ENCODE measurements at places on chromosomes 12 and 14.

DNA sequence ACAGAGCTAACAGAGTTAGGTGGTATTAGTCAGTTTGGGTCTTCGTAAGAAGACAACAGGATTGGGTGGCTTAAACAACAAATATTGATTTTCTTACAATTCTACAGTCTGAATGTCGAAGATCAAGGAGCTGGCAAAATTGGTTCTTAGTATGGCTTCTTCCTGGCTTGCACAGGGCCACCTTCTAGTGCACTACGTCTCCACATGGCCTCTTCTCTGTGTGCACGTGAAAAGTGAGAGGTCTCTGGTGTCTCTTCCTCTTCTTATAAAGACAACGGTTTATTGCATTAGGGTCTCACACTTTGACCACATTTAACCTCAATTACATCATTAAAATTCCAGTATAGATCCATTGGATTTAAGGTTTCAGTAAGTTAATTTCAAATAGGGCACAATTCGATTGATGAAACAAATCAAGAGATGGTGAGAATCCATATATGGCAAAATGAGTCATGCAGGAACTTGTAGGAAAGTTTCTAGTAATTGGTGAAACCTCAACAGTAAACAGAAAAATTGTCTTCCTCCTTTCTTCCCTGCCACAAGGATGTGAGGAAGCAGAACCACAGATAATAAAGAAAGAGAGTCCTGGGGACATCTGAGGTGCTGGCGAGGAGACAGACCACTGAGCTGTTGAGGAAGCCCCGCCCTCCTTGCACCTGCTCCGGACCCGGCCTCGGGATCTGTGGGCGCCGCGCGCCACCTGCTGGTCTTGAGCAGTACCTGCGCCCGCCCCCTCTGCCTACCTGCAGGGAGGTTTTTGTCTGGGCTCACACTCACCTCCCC lies 846.7 kb downstream of the TMEM121 start:
- DNase-seq = no peak

DNA sequence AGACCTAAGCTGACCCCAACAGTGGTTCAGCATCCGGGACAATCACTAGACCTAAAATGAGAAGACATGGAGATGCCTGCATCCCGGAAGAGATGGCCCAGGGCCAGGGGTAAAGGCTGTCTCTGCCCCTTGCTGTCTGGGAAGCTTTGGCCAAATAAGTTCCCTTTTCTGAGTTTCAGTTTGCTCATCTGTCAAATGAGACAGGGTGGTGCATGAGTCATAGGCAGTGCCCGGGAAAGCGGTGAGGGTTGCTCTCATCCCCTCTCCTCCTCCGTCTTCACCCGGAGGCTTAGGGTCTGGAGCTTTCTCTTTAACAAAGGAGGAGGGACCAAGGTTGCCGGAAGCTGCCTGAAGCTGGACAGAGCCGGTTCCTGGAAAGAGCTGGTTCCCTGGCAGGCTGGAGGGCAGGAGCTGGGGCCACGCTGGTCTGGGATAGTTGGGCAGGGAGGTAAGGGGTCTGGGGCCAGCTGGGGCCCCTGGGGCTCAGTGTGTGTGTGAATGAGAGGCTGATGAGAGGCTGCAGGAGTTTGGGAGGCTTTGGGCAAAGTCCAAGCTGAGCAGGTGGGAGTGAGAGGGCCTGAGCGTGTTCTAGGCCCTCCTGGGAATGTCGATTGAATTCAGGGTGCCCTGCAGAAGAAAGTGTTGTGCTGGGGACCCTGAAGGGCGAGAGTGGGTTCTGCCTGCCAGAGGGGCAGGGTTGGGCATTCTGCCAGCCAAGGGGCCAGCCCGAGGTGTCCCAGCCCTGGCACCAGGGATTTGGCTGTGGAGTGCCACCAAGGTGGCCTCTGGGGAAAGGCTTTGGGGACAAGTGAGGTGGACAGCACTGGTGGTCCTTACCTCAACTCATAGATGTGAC lies at the start of gene SDSL:
TSS of gene SDSL (plus strand) at position 351 of the 856 bp plus-strand sequence. CDS start 5,603 bp downstream, outside the sequence.
- peak; percentile 26 for DNase-seq

DNA sequence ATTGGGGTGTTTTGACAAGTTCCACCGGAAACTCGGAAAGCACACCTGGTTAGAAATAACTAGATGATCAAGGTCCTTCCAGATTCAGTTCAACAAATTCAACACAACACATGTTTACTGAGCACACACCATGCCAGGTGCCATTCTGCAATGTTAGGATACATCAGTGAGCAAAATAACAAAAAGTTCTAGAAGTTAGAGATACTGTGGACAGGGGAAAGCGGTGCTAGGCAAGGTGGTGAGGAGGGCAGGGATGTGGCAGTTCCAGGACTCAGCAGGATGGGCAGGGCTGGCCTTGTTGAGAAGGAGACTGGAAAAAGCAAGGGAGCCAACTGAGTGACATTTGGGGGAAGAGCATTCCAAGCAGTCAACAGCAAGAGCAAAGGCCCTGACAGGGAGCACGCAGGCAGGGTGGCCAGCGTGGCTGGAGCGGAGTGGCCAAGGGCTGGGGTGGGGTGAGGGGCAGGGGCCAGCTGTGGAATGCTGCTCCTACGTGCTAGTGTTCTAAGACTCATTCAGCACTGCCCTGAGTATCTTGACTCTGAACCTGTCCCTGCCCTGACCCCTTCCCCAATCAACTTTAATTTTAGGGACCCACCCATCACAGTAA lies 19.4 kb upstream of the FAIM2 start:
- no peak for DNase-seq

- no peak for DNase-seq
Measured at GRCh38 chr12:131774576-131775391, 53.4 kb upstream of the MMP17 start.

DNA sequence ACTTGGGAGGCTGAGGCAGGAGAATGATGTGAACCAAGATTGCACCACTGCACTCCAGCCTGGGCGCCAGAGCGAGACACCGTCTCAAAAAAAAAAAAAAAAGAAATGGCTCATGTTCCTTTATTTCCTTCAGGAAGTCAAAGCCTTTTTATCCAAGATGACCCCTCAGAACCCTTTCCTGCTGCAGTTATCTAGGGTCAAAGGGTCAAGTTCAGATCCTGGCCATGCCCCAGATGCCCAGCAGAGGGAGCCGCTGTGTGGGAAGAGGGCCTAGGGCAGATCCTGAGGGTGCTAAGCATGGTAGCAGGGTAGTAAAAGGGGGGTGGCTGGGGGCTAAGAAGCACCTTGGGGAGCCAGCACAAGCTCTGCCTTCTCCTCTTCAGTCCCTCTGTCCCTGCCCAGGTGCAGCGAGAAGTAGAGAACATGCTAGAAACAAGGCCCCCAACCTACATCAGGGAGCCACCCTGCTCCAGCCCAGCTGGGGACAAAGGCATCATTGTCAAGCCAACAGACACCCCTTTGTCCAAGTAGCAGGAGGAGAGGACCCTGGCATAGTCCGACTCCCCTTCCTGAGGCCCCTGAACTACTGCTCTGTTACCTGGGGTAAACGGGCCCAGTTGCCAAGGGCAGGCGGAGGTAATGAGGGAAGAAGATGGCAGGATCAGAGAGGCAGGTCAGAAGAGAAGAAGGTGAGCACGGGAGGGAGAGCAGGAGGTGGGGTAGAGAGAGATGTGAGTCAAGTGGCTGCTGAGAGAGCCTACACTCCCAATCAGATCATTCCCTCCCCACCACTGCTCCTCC lies 6.5 kb downstream of the NFE2 start:
- peak; percentile 39 for DNase-seq

- no peak for DNase-seq
Measured at GRCh38 chr12:5222011-5222461, 178.4 kb downstream of the KCNA5 start.

GRCh38 chr12:101050631-101051030 lies 159.4 kb downstream of the SLC5A8 start:
- no peak for DNase-seq

DNA sequence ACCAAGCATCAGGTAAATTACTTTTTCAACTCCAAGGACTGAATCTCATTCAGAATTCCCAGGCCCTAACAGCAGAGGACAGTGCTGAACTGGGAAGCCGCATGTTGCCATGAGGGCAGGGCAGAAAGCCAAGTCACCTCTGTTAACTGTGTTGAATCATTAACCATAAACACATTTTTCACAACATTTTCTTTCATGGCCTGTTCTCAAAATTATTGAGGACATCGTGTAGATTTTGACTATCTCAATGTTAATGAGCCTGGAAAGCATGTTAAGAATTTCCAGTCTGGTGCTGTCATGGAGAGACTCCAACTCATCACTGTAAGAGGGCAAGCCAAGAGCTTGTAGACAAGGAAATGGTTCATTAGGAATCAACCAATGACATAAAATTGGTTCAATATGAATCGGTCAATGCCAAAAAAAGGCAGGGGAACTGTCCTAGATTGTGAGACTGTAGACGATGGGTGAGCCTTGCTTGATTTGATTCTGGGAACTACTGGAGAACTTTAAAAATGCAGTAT lies 33.7 kb downstream of the CPM start:
- no peak for DNase-seq

DNA sequence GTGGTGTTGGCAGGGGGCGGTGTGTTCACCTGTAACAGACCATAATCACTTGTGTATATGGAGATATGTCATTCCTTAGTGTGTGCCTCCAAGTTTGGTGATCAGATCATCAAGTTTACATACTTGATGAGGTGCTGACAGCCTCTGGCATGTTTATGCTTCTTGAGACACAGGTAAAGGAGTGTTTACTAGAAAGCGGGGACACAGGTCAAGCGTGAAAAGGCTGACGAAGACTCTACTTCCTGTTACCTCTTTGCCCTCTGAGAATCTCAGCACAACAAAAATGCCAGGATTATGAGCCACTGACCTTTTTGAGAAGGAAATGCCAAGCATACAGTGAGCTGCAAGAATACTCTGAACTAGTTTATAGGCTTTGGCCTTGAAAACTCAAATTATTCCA lies 29.6 kb downstream of the PRDM4 start:
- DNase-seq = no peak

GRCh38 chr12:65570451-65571130 lies 253.7 kb upstream of the HMGA2 start:
- DNase-seq = no peak

GRCh38 chr14:72904840-72905561 lies 11.1 kb upstream of the DPF3 start:
- DNase-seq = peak; percentile 77

DNA sequence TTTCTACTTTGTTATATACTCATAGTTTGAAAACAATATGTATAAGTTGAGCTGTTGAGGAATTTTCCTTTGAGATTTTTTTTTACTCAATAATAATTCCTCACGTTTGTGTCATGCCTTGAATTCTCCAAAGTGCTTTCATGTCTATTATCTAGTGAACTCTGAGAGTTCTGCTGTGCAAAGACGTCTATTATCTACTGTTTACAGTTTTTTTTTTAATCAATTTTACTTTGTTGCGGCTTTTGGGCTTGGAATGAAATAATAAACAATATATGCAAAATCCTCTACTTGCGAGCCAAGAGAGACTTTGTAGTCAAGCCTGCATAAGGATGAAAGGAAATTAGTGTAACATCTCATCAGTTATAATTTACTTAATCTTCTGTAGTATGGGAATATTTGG lies 107.2 kb upstream of the FRMD6 start:
- no peak for DNase-seq

- DNase-seq = no peak
Measured at GRCh38 chr12:93772003-93772700, 95.0 kb downstream of the CRADD start.

- peak; percentile 14 for DNase-seq
Measured at GRCh38 chr12:180445-180844, 33.5 kb downstream of the SLC6A12 start.

- DNase-seq = no peak
Measured at GRCh38 chr14:99570544-99571302, 33.3 kb downstream of the CCDC85C start.

DNA sequence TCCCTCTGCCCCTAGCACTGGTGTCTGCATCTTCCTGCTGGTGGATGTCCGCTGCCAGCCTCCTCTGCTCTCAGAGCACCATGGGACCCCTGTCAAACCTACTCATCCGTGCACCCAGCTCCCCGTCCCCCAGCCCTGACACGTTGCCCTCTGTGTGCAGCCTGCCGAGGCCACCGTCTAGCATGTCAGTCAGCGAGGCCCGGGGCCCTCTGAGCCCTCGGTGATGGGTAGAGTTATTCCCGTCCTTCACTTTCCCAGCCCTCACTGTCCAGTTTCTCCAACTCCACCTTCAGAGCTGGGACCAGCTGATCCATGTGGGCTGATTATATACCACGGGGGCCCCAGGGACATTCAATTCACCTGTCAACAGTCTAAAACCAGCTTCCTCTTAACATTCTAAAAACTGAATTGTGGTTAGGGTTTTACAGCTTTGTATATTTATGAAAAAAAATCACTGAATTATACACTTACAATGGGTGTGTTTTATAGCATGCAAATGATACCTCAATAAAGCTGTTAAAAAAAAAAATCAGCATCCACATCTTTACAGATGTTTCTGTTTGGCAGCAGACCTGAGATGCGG lies 61.3 kb downstream of the CCDC88C start:
- no peak for DNase-seq

DNA sequence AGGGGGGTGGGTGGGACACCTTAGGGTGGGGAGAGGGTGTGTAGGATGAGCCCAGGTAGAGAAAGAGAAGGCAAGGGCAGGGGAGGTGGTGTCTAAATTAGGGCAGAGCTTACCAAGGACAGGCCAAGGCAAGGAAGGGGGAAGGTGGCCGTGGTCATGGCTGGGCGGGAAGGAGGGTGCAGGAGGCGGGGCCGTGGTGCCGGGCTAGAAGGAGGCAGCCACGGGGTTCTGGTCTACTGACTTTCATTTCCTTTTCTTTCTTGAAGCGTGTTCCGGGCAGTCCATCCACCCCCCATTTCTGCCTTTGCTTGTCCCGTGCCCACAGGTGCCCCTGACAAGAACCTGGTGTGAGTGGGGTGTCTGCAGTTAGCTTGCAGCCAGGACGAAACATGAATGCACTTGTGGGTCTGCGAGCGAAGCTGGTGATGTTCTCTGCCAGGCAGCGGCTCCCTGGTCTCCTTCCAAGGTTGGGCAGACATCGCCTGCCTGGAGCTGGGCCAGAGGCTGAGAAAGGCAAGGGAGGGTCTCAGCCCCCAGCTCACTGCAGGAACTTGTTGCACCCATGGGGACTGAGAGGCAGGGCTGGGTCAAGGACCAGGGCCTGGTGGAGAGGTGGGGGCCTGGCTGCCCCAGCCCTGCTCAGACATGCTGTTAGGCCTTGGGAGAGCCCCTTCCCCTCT lies 58.2 kb downstream of the KIF26A start:
- DNase-seq = no peak

DNA sequence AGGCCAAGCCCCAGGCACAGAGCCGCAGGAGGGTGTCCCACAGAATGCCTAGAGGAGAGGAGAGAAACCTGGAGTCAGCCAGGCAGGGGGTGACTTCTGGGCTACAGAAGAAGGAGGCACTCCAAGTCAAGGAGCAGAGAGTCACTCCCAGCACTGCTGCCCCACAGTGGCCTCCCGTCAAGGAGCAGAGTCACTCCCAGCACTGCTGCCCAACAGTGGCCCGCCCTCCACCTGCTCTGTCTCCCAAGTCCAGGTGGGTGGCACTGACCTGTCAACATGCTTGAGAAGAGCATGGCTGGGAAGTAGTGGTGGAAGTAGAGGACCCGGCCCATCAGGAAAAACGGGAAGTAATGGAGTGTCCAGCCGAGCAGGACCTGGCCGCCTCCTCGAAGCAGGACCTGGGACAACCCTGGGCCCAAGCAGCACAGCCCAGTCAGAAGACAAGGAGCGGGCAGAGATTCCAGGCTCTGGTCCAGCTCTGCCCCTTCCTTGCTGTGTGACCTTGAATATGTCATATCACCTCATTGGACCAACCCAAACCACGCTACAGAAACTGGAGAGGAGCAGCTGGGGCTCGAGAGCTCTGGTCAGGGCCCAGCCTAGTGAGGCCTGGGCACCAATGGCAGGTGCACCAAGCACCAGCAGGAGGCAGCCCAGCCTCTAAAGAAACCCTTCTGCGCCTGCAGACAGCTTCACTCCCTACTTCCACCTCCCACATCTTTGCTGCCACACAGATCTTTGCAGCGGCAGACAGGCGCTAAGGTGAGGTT lies 7.6 kb upstream of the NGB start:
- no peak for DNase-seq
